ENCODE measurements at places on chromosomes 6 and 20.
A peak's percentile ranks its signal among the peaks of the same experiment; 100 is the strongest.

- no peak for DNase-seq
Measured at GRCh38 chr6:91816335-91816734, 1229.5 kb upstream of the MAP3K7 start.

GRCh38 chr20:50930976-50931305, 296 bp downstream of the ADNP start:
- DNase-seq, result no peak

GRCh38 chr6:32190911-32191677, 1.1 kb upstream of the PBX2 start:
- DNase-seq, result no peak

DNA sequence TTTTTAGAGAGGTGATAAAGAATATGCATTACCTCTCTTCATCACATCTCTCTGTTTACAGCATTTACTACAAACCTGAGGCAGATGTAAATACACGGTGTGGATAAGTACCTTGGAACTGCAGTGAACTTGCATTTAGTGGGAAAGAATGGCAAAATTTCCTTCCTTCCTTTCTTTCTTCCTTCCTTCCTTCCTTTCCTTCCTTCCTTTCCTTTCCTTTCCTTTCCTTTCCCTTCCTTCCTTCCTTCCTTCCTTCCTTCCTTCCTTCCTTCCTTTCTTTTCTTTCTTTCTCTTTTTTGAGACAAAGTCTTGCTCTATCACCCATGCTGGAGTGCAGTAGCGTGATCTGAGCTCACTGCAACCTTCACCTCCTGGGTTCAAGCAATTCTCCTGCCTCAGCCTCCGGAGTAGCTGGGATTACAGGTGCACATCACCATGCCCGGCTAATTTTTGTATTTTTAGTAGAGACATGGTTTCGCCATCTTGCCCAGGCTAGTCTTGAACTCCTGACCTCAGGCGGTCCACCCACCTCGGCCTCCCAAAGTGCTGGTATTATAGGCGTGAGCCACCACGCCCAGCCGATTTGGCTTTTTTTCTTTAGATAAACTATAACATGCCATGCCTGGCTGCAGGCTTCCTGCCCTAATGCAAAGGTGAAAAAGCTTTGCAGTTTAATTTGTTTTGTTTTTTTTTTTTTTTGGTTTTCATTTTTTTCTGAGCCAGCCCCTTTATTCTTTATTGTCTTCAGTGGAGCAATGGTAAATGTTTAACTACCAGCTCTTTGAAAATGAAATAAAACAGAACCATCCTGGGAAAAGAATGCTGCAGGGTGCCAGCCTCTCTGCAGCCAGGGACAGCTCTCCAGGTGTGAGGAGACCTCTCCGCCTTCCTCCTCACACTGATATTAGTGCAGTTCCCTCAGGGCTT, 64.2 kb upstream of the NEDD9 start:
- DNase-seq, result no peak

- peak; percentile 31 for DNase-seq
Measured at GRCh38 chr6:116447496-116448011, 13.6 kb upstream of the CALHM6 start.

DNA sequence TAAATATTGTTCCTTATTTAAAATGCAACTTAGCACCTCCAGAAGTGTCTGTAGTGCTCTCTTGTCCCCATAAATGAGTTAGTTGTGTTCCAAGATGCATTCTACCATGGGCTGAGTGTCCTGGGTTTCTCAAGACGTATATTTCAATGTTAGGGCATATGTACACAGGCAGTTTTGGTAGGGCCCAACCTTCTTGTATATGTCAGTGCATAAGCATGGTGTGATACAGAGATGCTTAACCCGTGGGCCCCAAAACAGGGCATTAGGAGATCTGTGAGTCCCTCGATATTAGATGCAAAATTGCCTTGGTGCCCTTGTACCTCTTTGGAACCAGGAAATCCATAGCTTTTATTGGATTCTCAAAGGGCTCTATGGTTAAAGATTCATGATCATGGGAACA, 91.5 kb upstream of the HIVEP1 start:
- DNase-seq, result no peak

DNA sequence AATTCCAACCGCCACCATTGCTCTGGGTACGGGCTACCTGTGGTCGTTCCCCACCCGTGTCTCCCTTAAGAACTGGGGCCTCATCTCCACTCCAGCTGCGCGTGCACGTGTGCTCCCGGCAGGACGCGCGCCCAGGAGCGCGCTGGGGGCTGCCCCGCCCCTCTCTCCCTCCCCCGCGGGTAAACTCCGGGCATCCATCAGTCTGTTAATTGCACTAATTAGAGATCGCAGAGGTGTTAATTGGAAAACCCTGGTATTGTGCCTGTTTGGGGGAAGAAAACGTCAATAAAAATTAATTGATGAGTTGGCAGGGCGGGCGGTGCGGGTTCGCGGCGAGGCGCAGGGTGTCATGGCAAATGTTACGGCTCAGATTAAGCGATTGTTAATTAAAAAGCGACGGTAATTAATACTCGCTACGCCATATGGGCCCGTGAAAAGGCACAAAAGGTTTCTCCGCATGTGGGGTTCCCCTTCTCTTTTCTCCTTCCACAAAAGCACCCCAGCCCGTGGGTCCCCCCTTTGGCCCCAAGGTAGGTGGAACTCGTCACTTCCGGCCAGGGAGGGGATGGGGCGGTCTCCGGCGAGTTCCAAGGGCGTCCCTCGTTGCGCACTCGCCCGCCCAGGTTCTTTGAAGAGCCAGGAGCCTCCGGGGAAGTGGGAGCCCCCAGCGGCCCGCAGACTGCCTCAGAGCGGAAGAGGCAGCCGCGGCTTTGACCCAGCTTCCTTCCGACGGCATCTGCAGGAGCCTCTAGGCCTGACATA, 14.4 kb downstream of the FOXP4 start:
- no peak for DNase-seq

DNA sequence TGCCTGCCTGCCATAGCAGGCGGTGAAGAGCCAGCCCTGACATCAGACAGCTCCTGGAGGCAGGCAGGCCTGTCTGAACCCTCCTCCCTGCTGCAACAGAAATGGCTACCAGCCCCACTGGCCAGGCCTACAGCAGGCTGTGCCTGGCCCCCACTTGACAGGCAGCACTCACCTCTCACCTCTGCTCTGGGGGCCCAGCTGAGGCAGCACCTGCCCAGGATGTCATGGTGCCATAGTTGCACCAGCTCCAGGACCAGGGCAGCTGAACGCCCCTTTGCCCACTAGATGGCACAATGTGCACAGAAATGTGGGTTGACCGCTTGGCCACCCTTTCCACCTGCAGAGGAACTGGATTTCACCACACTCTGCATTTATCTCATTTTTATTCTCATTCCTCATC, 30.6 kb downstream of the MRPL14 start:
- peak; percentile 87 for DNase-seq

- no peak for DNase-seq
Measured at GRCh38 chr6:3789896-3790558, 38.5 kb upstream of the PXDC1 start.

- no peak for DNase-seq
Measured at GRCh38 chr20:63411898-63412631, 50.9 kb upstream of the CHRNA4 start.

- no peak for DNase-seq
Measured at GRCh38 chr20:1186367-1186991, 1.7 kb upstream of the TMEM74B start.

- no peak for DNase-seq
Measured at GRCh38 chr6:129050086-129050485, 167.1 kb downstream of the LAMA2 start.

DNA sequence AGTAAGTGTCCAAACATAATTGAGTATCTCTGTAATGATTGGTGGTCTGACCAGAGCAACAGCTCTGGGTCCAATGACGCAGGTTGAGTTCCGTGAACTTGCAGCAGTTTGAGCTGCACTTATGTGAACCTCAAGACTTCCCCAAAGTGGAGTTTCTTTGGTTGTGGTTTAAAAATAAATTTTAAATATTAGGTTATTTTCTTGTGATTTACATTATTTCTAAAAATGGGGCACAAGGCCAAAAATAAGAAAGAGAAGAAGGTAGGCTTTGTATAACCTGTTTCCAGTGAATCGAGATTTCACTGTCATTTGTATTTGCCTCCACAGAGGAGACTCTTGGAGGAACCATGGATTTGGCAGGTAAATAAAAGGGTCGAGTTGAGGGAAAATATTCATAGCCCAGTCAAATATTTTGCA, 166.4 kb upstream of the ZNF217 start:
- no peak for DNase-seq

DNA sequence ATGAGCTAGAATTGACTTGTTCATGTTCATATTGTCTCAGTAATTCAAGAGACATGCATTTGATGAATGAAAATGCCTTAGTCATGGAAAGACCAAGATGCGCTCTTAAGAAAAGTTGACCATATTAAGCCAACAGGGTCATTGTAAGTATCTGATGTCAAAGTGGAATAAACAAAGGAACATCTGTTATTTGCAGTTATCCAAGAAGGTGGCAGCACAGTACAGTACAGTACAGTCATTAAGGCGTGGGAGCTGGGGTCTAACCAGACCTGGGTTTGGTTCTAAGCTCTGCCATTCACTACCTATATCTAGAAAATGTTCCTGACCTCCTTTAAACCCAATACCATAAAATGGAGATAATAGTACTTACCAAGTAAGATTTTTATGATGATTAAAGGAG, 178.1 kb downstream of the BACH2 start:
- no peak for DNase-seq

DNA sequence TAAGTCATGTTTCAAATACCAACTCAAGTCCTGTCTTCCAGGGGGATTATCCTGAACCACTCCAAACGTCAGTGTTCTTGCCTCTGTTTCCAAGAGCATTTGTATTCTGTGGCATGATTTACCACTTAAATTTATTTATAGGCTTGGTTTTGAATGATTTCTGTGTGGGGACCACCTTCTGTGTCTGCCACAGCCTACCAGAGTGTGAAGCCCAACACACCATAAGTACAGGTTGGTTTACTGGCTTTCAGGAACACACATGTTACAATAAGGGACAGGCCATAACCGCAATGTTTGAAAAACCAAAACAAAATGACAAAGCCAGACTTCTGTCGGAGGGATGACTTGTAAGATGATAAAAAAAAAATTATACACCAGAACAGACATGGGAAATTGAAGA, 56.5 kb upstream of the MAP3K7 start:
- DNase-seq, result no peak

DNA sequence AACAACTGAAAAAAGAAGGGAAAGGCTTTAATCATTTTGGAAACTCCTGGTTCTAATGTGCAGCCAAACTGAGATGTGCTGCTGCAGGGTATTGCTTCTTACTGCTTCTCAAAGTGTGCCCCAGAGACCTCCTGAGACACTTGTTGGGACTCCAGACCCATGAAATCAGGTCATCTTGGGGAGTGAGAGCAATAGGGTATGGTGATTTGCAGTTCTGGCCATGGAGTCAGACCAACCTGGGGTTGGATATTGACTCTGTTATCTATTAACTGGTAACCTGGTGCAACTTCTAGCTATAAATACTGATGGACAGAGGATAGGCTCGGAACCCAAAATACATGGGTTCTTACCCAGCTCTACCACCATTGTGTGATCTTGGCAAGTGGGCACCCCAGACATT, 3.8 kb downstream of the TSPO2 start:
- DNase-seq, result no peak

DNA sequence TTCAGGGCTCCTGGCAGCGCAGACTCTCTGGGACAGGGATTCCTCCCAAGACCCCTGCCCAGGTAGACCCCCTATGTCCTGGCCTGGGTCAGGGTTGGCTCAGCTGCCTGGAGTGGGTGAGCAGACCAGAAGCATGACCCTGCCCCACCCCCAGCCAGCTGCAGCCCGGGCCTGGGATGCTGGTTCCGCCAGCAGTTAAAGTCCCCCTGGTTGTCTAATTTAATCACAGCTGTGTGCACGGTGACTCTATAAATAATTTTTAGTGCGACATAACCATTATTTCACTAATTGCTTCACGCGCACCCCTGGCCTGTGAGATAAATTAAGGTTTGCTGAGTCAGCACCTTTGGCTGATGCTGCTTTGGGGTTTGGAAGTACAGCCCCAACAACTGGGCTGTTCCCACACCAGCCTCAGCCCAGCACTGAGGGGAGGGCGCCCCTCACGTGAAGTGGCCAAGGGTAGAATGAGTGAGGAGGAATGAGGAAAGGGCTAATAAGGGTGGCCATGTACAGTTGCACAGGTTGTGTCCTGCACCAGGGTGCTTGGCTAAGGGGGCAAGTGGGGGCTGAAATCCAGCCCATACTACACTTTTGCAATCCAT, 26.1 kb upstream of the CDH22 start:
- DNase-seq, result no peak

- DNase-seq, result no peak
Measured at GRCh38 chr20:53282217-53282955, 310.2 kb downstream of the TSHZ2 start.

GRCh38 chr6:71967436-71967835, 81.1 kb downstream of the RIMS1 start:
- DNase-seq, result no peak

GRCh38 chr6:77456531-77457248, 6.6 kb downstream of the HTR1B start:
- DNase-seq, result peak; percentile 52

DNA sequence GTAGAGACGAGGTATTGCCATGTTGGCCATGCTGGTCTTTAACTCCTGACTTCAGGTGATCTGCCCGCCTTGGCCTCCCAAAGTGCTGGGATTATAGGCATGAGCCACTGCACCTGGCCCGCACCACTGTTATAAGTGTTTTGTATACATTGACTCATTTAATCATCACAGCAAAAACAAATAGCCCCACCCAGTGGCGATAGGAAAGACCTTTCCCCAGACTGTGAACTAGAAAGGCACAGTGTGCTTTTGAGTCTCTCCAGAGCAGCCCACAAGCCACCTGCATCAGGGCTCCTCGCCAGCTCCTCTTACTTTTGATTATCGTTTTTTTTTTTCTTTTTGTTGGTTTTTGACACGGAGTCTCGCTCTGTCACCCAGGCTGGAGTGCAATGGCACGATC, 27.9 kb upstream of the ZFP64 start:
- no peak for DNase-seq

DNA sequence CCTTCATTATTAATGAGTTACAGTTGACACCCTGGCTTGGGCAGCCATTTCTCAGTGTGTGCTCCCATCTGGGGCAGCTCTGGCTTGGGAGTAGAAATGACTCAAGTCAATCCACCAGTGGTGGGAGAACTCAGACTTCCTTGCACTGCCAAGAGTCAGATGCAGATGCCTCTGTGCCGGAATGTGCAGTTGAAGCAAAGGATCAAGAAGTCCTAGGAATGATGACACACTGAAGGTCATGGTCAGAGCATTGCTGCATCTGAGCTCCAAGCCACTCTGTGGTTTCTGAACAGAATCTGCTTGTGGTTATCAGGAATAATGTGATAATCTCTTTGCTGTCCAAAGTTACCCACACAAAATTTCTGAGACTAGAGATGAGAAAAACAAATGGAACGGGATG, 19.5 kb upstream of the PAX1 start:
- DNase-seq, result no peak

GRCh38 chr6:44011350-44011920, 115.8 kb downstream of the MRPL14 start:
- DNase-seq, result no peak

- peak; percentile 36 for DNase-seq
Measured at GRCh38 chr6:33595001-33595846, 15.1 kb upstream of the BAK1 start.

Data from MG63 (cell line).